ENCODE measurements at places on chromosomes 5 and 9. TPM values are rescaled to one million over a fixed set of nuclear protein-coding genes. Genes with fewer than 3 reads are reported as not detected.

DNA sequence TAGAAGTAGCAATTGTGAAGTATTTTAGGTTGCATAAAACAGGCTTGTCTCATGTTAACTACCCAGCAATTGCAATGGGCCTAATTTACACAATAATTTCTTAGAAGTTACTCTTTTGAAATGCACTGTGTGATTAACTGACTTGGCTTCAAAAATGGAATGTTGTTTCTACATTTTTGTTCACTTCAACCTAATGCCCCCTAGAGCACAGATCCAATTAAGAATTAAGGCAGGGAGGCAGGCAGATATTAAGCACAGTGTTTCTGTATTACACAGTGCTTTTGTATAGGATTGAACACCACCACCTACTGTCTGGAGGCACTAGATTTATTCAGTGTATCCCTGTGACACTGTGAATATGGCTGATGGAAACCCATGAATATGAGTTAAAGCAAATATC, 302.1 kb downstream of the FBXL17 start:
- no peak for DNase-seq

The SPEF2 gene
- 0.15 TPM for total RNA-seq

The MEF2C gene
- 1.4 TPM for total RNA-seq

GRCh38 chr5:74618106-74618505, 22.4 kb downstream of the ENC1 start:
- DNase-seq: no peak

DNA sequence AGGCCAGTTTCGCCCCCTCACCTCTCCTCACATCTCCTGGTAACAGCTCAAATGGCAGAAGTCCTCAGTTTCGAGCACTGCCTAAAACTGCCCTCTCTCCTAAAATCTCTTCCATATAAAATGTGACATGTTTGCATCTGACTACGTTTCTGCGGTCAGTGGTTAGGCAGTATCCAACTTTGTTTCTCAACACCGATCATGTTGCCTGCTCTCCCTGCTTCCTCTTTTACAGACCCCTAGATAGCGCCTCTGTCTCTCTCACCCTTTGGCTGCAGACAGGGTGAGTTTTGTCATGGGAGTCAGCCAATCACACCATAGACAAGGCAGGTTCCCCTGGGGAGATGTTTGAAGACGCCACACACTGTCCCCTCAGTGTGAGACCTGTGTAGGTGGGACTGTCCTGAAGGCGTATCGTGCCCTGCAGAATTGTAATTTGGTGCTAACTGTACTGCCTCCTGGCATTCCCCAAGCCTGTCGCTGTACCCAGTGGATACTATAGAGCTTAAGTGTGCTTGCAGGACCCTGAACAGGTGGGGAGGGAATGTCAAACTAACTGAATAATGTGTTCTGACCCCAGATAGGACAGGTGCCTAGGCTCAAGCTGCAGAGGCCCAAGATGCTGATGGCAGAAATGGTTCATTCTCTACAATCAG, 1.1 kb downstream of the HEXB start:
- DNase-seq: no peak

The SPATA31A3 gene
- total RNA-seq: not detected

DNA sequence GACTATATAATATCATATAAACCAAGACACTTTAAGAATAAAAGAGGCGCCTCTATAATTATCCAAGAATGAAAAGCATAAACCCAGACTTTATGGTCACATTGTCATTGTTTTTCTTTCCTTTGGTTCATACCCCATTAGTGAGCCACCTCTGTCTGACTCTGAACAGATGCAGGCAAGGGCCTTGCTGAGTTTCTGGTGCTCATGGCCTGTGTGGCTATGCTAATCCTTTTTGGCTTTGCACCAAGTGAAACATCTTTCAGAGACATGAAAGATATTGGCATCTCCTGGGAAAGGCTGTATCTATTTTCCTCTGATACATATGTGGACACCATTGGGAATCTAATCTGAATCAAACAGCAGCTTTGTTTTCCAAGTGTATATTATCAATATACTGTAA, 222.5 kb downstream of the CHSY3 start:
- DNase-seq: no peak

- DNase-seq: no peak
These were observed 113.5 kb upstream of the PITX1 start for GRCh38 chr5:135147294-135148090.

The PCDHA1 gene
- 2.7 TPM for total RNA-seq

DNA sequence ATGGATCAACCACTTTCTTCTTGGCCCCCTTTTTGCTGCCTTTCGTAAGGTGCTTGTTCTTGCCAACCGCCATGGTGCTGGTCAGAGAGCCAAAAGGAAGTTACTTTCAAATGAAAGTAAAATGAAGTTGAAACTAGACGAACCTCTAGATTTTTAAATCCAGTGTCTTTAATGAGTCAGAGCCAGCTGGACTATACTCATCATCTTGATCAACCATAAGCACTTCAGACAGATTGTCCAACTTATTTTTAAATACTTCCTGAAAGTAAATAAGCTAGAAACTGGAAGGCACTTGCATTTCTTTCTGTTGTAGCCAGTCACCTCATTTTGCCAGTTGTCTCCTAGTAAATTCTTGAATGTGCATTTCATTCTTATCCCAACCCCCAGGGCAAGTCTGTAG, 48.9 kb downstream of the JMY start:
- DNase-seq: no peak

Data from WTC11 (cell line).